ENCODE measurements at places on chromosomes 7 and 10.

- DNase-seq: peak; percentile 69
These were observed 20.5 kb upstream of the CRYGN start for GRCh38 chr7:151460474-151460855.

GRCh38 chr7:120344276-120344675, 71.3 kb downstream of the KCND2 start:
- no peak for DNase-seq

GRCh38 chr7:120617275-120617674, 240.7 kb downstream of the TSPAN12 start:
- DNase-seq: no peak

DNA sequence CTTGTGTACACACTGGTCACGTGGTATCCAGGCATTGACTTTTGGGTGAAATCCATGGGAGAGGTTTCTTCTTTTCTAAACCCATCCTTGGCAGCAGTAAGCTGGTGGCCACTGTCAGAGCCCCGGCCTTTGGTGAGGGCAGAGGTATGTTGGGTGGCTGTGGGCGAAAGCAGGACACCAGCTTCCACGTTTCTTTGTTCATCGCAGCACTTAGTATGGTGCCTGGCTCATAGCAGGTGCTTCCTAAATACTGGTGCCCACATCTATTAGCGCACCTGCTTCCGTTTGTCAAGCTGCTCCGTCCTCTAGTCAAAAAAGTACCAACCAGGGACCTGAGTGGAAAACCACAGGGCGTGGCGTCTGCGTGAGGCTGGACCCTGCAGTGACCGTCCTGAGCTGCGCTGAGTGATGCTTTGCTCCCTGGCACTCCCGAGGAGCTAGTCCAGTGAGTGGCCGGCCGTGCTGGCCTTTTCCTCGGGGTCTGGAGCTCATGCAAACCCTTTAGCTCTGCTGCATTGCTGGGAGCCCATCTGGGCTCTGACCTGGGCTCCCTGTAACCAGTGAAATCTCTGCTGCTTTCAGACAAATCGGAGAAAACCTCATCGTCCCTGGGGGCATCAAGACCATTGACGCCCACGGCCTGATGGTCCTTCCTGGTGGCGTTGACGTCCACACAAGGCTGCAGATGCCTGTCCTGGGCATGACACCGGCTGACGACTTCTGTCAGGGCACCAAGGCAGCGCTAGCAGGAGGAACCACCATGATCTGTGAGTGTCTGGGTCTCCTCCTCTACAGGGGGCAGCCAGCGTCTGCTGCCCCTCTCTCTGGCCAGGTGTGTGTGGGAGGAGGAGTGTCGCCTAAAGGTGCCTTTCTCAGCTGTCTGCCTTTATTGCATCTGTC, 5.6 kb downstream of the DPYSL4 start:
- peak; percentile 36 for DNase-seq

DNA sequence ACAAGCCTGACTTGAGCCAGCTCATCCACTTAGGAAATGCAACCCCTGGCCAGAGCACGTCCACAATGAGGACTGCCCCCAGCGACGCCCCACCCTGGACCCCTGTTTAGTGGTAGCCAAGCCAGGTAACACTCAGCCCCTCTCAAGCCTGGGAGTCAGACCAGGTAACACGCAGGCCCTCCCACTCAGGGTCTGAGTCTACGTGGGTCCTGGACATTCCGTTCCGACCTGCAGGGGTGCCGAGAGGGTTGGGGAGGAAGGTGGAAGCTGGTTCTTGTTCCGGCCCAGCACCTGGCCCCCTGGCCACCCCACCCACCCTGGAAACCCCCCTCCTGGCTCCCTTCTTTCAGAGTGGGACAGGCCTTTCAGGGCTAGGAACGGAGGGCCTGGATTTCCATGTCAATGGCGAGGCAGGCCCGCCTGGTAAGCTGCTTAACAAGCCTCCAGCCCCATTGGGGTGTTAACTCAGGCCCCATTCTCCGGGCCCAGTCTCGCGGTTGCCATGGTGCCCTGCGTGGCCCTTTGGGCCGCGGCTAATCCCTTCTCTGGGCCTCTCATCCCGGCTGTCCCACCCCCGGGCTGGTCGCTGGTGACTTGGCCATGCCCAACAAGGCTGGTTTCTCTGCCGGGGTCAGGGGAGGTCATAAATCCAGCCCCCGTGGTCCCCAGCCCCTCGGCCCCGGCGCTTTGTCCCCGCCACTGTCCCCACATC, 19.7 kb upstream of the LFNG start:
- DNase-seq: peak; percentile 74

DNA sequence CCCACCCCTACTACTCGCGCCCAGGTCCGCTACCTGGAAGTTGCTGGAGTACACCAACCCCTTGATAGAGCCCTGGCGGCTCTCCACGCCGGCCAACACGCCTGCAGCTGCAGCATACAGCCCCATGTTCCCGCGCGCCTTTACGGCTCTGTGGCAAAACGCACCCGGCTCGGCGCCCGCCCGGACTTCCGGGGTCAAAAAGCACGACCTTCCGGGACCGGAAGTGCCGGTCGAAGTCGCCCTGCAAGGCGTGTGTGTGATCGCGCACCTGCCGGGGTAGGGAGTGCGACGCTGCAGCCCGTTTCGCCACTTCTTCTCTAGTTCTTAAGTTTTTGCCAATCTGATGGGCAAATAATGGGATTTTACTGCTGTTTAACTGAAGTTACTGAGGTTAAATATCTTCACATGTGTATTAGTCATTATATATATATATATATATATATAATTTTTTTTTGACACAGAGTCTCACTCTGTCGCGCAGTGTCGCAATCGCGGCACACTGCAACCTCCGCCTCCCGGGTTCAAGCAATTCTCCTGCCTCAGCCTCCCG, at the start of gene NSUN5:
NSUN5 (minus strand) TSS at position 162 of the 550 bp plus-strand sequence; CDS start at position 126, 36 bp downstream.
- DNase-seq: peak; percentile 93

GRCh38 chr10:5434017-5434753, 21.8 kb downstream of the NET1 start:
- DNase-seq: no peak

GRCh38 chr10:123552760-123553554, 113.2 kb upstream of the GPR26 start:
- no peak for DNase-seq

GRCh38 chr7:44964831-44965440, 13.9 kb downstream of the MYO1G start:
- DNase-seq: peak; percentile 79

GRCh38 chr10:3825862-3826351, 40.9 kb upstream of the KLF6 start:
- peak; percentile 61 for DNase-seq

- no peak for DNase-seq
These were observed 63.9 kb upstream of the NANOS1 start for GRCh38 chr10:118965645-118966044.

- no peak for DNase-seq
These were observed 98.9 kb downstream of the MKI67 start for GRCh38 chr10:128027306-128027705.

GRCh38 chr10:84895541-84895940, 567.2 kb downstream of the CCSER2 start:
- DNase-seq: no peak

GRCh38 chr7:70072220-70072619, 473.9 kb downstream of the AUTS2 start:
- DNase-seq: no peak

- DNase-seq: no peak
These were observed 235.4 kb downstream of the KIAA1217 start for GRCh38 chr10:24444337-24444736.

- DNase-seq: no peak
These were observed 126.4 kb upstream of the DKK1 start for GRCh38 chr10:52187521-52188258.

DNA sequence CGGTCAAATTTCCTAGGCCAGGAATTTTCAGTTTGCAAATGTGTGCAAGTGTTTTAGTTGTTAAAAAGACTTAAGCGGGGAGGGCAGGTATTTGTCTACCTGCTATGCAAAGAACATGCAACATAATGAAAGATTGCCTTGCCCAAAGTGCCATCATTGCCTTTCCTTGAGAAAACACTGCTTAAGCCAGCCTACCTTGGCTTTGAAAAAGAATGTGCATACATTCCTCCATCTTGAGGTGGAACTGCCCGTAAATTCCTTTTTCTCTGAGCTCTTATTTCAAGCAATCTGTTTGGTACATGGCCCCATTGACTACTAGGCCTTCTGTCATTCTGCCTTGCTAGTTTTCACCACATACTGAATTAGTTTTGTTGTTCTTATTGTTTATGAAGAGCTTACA, 29.3 kb downstream of the BZW2 start:
- DNase-seq: no peak

Measured in upper lobe of left lung (tissue), 6 donors.